ENCODE measurements at places on chromosomes 7 and 10.
A peak's percentile ranks its signal among the peaks of the same experiment; 100 is the strongest.

- DNase-seq: no peak
Observed at GRCh38 chr7:91062713-91063112, 201.5 kb upstream of the FZD1 start.

DNA sequence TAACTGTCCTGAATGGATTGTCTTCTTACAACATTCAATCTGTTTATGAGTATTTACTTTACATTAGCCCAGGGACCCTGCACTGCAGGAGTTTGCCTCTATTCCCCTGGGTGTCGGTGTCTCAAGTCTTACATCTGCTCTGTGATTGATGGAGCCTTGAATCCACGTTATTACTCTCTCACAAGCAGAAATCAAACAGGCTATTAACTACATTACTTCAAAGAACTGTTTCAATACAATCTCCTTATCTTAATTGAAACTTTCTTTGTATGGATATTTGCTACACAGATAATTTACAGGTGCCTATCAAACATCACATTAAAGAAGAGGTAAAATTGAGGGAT, 3.1 kb upstream of the ARID5B start:
- DNase-seq: no peak

- DNase-seq: no peak
Observed at GRCh38 chr7:94053532-94053931, 49.4 kb upstream of the BET1 start.

DNA sequence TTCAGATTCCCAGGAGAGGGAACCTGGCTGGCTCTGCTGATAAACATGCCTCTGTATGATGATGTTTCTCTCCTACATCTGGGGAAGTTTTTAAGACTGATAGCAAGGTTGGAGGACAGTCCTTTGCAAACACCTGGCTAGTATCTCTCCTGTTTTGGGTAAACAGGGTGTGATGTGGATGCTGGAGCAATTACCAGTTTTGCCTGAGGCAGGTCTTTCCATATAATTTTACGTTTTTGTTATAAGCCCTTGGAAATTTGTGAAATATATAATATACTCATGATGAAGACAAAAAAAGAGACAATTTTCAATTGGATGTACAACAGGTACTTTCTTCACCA, 138.6 kb downstream of the ADAM22 start:
- DNase-seq: no peak

DNA sequence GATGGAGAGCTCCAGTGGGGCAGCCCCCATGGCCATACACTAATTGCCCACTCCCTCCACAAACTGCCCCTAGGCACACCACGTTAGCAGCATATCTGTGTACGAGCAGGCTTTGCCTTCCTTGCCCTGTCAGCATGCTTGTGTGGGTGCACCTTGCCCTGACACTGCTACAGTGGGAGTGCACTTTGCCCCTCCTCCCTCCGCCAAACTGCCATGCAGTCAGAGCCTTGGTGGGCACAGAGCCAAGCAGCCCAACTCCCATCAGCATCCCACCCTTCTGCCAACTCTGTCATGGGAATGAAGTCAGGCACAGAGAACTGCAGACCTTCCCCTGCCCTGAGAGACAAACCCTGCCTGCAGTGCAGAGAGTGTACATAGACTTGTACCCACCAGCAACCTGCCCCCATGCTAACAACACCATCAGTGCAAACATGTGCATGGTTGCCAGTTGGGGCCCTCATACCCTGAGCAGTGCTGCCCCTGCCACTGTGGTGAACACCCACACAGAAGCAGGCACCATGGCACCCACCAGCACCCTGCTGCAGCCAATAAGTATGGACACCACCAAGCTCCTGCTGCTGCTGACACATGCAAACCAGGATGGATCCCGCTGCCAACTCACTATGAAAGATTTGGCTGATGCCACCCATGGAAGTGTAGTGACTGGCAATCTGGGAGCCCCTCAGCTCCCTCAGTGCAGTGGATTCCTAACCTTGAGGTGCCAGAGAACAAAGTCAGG, 1197.7 kb upstream of the CELF2 start:
- DNase-seq: no peak

- no peak for DNase-seq
Observed at GRCh38 chr7:19242246-19242645, 97.0 kb upstream of the FERD3L start.

DNA sequence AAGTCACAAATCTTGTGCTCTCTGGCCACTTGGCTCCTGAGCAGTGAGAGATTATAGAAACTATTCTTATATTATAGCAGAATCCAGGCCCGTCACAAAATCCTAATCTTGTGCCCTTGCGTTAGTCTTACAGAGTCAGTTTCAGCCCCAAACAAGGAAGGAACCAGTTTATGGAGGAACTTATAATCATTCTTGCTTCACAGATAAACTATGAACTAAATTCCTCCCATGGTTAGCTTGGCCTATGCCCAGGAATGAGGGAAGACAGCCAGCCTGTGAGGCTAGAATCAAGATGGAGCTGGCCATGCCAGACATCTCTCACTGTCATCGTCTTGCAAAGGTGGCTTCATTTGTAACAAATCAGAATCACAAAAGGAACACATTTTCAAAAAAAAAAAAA, 199.7 kb upstream of the PITRM1 start:
- DNase-seq: no peak

- DNase-seq: no peak
Observed at GRCh38 chr7:19101909-19102308, 15.5 kb downstream of the TWIST1 start.

DNA sequence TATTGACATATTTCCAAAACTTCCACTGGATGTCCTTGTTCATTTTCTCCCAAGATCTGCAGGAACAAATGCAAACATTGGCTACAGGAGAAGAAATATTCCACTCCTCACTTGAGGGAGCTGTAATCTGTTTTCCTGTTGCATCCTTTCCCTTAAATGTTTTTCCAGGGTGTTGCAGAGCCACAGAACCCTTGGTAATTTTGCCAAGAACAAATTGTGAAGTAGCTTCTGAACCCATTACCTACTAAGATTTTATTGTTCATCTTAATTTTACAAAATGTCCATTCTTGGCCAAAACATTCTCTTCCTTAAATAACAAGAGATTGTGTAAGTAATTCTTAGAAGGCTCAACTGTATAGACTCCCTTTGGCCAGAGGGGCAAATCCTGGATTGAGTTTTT, 177.0 kb downstream of the GNAT3 start:
- no peak for DNase-seq

DNA sequence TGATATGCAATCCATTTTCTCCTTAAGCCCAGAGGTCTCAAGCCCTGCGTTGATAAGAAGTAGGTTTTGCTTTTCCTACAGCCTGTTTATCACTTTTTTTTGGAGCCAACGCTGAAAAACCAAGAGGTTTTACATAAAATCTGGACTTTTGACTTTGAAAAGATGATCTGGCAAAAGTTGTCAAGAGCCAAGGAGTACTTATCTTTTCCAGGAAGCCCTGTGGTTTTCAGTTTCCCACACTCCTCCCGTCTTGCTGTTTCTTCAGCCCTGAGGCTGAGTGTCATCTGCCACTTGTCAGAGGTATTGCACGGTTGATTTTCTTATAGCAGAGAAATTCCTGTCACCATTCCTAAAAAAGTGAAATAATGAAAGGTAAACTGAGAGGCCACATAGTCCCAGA, 108.7 kb downstream of the TYW1 start:
- peak; percentile 9 for DNase-seq

DNA sequence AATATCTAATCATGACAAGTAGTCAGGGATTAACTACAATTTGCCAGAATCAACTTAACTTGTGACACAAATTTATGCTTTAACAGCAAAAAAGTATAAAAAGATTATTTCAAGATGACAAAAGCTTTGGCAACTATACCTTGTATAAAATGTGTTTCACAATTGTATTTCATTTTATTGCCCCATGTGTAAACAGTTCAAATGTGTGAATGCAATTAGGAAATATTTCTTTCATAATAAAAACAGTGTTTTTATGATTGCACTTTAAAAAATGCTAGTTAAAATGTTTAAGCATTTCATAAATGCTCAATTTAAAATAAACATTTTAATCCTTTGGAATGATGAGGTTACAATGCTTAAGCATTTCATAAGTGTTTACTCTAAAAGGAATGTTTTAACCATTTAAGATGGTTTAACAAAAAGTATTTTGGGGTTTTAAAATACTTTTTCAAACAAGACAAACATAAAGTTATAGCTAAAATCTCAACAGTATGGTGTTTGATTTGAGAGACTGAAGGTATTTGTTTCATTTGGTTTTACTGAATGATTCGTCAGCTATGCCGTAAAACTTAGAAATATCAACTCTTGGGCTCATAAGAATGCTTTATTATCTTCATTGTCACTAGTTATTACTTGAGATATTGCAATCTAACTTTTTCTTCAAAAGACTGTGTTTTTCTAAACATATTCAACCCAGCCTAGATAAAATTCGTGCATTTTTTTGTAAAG, 50.1 kb downstream of the SFTPD start:
- DNase-seq: no peak

GRCh38 chr10:72540193-72540807, 85.6 kb downstream of the MICU1 start:
- DNase-seq: no peak

DNA sequence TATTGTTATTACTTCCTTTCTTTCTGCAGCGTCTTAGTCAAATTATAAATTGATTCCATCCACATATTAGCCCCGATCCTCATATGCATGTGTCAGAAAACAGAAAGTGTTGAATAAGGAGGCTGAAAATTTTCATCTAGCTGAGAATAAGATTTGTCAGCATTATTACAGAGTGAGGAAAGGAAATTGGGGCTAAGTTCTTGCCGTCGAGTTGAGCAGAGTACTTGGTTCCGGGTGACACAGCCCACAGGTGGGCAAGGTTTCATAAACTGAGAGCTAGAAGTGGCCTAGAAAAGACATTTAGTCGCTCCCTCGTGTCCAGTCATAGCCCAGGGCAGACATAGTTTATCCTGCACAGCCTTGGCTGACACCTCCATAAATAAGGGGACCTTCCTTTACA, 461.7 kb upstream of the GALNT17 start:
- no peak for DNase-seq

DNA sequence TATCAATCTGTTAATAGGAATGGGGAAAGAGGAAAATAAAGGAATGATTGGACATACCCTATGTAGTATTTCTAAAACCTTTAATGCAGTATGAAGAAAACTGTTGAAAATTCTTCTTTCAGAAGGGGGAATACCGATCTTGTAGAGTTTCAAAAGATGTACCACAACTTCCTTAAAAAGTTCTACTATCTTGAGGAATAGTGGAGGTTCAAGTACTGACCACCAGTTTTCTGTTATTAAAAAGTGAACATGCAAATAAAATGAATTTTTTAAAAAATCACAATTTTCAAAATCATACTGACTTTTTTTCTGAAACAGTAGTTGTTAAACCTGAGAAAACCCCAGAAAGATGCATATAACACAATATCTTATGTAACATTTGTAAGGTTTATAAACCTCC, 86.5 kb downstream of the HERC4 start:
- peak; percentile 44 for DNase-seq

- DNase-seq: no peak
Observed at GRCh38 chr10:73601486-73601921, 10.4 kb upstream of the USP54 start.

GRCh38 chr10:87656431-87657072, 3.1 kb upstream of the PAPSS2 start:
- peak; percentile 87 for DNase-seq

DNA sequence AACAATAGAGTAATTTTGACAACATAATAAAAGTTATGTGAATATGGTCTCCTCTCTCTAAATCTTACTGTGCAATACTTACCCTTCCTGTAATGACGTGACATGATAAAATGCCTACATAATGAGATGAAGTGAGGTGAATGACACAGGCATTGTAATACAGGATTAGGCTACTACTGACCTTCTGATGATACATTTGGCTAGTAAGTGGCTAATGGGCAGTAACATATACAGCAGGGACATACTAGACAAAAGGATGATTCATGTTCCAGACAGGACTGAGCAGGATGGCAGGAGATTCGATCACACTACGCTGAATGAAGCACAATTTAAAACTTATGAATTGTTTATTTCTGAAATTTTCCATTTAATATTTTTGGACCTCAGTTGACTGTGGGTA, 4.7 kb downstream of the C10orf88 start:
- no peak for DNase-seq

- peak; percentile 33 for DNase-seq
Observed at GRCh38 chr7:32089256-32089655, 19.0 kb upstream of the PDE1C start.

GRCh38 chr10:12869427-12869826, 132.1 kb downstream of the CCDC3 start:
- no peak for DNase-seq

DNA sequence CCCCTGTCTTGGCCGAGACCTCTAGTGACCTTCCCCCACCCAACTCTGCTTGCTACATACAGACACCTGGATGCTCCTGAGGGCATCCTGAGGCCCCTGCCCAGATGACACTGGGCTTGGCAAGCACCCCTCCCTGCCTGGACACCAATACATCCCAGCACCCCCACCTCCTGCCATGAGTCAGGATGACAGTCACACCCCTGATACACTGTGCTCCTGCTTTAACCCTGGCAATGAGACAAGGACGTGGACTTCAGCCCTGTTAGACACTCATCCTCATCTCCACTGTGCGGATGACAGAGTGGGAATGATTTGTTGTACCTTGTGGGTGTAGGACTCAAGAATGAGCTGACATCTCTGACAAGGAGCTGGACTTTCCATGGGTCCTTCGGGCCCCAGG, 186.3 kb upstream of the ADCY1 start:
- no peak for DNase-seq

DNA sequence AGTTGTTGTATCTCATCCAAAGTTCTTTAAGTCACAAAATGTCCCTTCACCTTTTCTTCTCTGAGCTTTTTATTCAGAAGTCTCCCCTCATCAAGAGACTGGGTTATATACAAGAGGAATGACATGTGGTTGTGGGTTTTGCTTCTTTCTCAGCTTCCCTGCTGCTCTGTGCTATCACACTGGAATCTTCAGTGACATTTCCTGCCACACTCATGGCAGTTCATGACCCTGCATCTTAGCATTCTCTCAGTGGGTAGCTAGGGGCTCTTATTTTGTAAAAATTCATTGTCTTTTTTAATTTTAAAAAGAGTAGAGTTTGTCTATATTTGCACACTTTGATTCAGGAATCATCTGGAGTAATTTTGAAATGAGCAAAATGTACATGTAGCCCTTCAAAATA, 236.9 kb upstream of the TMEM229A start:
- peak; percentile 42 for DNase-seq

GRCh38 chr7:139341058-139341775, at the start of gene FMC1:
TSS of gene FMC1 (plus strand) at chr7:139341337. CDS start at chr7:139341385, 48 bp downstream.
- peak; percentile 89 for DNase-seq

- DNase-seq: no peak
Observed at GRCh38 chr7:159272739-159273138, 128.1 kb upstream of the VIPR2 start.

- no peak for DNase-seq
Observed at GRCh38 chr7:112358513-112358912, 91.7 kb upstream of the IFRD1 start.

- no peak for DNase-seq
Observed at GRCh38 chr10:30897547-30897946, 134.1 kb downstream of the ZNF438 start.

DNA sequence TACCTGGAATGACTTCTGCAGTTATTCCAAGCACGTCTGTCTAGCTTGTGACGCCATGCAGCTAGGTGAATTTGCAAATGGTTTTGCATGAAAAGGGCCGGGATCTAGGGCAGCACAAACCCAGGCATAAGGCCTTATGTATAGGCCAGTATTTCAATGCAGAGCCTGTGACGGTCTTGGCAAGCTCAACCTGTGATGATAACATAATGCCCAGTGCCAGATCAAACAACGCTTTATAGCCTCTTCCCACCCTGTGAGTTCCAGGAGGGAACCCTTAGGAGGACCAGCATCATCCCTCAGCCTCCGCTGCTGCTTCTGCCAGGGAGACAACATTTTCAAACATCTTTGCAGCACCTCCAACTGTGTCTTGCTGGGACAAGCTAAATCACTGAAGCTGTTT, 390.7 kb downstream of the INHBA start:
- no peak for DNase-seq
